ENCODE measurements at places on chromosomes 1 and 21.
A peak's percentile ranks its signal among the peaks of the same experiment; 100 is the strongest.

- DNase-seq, result no peak
Observed at GRCh38 chr21:15285556-15285955, 220.8 kb upstream of the NRIP1 start.

DNA sequence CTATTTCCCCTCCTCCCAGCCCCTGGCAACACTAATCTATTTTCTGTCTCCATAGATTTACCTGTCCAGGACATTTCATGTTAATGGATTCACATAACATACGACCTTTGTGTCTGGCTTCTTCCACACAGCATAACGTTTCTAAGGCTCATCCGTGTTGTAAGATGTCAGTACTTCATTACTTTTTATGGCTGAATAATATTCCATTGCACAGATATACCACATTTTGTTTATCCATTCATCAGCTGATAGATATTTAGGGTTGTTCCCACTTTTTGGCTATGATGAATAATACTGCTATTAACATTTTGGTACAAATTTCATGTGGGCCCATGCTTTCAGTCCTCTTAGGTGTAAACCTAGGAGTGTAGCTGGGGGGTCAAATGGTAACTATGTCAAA lies 38.2 kb downstream of the GLIS1 start:
- DNase-seq, result no peak

- no peak for DNase-seq
Observed at GRCh38 chr1:43590388-43590925, 59.5 kb upstream of the KDM4A start.

DNA sequence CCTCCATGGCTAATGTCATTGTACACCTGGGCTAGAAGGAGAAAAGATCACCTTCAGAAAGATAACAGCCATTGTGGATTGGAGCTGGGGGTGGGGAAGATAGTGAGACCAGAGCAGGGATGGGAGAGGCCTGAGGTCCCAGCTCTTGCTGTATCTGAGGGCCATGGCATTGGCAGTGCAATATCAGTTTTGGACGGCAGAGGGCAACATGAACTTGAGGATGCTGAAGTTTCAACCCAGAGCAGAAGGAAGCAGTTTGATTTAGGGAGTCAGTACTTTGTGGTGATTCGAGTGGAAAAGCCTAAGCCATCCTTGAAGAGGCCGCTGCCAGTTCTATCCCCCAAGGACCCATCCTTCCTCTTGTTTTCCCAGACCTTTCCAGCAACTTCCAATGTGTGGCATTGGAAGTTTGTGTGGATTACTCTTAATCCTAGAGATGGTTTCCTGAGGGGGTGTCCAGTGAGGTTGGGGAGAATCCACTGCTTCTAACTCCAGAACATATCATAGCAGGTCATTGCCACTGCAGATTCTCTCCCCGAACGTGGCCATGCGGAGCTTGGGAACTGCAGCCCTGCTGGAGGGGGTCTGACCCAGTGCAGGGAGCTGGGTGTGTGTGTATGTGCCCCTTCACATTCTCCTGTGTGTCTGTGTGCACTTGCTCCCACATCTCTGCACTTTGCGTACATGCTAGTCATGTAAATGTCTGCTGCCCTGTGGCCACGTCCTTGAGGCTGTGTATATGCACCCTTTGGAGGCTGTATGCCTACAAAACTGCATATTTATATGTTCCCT lies 24.1 kb downstream of the SLC26A9 start:
- peak; percentile 72 for DNase-seq

DNA sequence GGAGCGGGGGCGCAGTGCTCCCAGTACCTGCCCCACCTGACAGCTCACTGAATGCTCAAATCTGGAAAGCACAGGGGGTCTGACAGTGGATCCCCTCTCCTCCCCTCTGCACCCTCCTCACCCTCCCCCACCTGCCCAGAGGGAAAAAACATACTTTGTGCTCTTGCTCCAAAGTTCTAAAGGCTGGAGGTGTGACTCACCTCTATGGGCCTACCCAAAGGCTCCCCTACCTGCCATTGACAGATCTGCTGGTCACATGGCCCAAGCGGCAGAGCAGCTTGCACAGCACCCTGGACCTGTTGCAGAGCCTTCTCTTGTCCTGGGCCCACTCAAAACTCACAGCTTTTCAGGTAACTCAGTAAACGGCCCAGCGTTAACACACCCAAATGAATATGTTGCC lies 55.7 kb downstream of the ADSS2 start:
- no peak for DNase-seq

GRCh38 chr1:166601650-166602278 lies 237.5 kb upstream of the POGK start:
- DNase-seq, result no peak

DNA sequence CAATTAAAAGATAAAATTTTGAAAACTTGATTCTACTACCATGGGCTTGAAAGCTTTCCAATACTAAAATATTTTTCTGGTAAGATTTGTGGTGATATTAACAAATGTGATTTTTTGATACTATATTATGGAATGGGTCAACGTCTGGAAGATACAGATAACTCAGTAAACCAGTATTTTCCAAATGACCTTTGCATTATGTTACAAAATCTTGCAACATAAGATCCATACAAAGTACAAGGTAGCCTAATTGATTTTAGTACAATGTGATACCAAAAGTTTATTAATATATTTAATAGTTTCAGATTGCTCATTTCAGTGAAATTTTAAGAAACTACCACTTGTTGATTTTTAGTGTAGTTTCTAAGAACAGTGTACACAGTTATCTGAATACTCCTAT lies 236.2 kb downstream of the KIF26B start:
- DNase-seq, result no peak

DNA sequence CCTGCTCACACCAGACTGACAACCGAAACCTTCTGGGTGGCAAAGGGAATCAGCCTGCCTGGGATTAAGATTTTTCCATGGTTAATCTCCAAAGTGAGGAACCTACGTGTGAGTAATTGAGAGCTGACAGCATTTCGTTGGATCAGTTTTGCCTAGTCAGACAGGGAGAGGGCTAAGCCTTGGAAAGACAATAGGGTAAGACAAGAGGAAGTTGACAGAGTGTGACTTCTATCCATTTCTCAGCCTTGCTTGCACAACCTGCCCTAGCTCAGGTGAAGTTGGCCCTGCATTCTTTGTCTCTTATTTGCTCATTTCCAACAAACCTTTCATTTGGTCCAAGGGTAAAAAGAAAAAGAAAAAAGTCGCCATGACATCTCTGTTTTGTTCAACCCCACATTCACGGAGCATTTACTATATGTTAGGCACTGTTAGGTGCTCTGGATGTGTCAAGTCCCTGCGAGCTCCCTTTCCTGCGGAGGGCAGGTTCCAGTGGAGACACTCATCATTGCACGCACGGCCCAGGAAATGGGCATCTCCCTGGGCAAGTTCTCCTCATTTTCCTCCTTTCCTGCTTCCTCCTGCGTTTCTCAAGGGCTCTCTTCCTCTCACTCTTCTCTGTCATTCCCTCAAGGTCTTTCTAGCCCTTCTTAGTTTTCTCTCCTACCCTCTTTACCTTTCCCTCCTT lies 23.3 kb downstream of the KIRREL1 start:
- DNase-seq, result no peak

- no peak for DNase-seq
Observed at GRCh38 chr1:88001460-88001859, 672.8 kb downstream of the LMO4 start.

DNA sequence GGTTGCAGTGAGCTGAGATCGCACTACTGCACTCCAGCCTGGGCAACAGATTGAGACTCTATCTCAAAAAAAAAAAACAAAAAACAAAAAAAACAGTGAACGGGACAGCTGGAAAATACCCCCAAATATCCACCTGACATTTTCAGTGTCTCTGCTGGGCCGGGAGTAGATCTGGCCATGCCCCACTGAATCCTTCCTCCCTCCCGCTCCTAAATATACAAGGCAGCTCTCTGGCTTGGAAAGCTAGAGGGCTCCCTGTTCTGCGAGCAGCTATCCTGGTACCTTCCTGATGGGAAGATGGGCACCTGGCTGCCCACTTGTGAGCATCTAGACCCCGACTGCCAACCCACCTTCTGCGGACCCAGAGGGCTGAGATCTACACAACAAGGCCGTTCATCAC lies 21.4 kb downstream of the SPSB1 start:
- DNase-seq, result no peak

GRCh38 chr1:36008546-36009197 lies 75.2 kb upstream of the TEKT2 start:
- DNase-seq, result peak; percentile 40

DNA sequence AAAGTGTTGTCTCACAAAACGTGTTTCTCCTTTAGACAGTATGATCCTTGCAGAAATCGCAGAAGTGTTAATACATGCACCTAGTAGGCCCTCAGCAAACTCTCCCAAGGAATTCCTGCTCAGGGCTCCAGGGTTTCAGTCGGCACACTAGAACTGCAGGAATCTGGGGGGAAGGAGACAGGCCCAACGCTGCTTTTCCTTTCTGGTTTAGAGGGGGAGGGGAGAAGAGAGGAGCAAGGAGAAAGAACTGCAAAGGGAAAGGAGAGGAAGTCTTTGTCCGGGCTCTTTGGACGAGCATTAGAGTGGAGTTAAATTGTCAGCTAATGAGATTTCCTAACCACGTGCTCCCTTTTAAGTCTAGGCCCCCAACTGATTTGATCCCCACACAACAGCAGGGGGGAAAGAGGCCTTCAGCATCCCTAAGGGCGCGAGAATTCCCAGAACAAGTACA lies 103.7 kb upstream of the SOD1 start:
- no peak for DNase-seq

GRCh38 chr1:156912861-156913808 lies 7.3 kb upstream of the LRRC71 start:
- no peak for DNase-seq

DNA sequence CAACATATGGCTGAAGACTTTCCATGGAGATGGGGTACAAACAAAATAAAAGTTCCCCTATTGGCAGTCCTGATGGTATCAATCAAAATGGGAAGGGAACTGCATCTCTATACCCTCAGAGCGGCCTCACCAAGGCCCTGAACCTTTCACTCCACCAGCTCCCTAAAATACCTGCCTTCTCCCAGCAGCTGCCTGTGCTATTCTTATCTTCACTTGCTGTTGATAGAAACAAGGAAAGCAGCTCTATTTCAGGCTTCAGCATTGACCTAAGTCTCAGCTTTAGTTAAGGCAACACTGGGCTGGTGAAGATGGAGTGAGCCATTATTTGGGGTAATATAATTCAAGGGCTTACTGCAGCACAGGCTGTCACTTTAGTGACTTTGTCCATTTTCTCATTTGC lies 21.7 kb upstream of the PIGC start:
- no peak for DNase-seq

GRCh38 chr1:7046314-7046713 lies 261.1 kb downstream of the CAMTA1 start:
- DNase-seq, result peak; percentile 66

DNA sequence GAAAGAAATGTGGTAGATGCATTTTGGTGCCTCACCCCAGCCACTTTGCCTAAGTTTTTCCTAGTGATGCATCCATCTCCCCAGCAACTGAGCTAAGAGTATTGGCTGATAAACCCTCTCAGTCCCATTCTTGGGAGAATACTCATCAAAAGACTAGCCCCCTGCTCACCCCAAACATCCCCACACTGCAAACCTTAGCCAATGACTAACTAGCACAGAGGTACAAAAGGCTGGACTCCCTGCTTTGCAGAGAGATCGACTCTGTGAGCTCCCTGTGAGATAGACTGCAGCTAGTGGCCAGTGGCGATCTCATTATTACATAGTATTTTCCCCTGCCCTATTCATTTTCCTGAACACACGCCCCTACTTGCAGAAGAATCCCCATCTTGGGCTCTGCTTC lies 155.3 kb downstream of the HHIPL2 start:
- peak; percentile 34 for DNase-seq

DNA sequence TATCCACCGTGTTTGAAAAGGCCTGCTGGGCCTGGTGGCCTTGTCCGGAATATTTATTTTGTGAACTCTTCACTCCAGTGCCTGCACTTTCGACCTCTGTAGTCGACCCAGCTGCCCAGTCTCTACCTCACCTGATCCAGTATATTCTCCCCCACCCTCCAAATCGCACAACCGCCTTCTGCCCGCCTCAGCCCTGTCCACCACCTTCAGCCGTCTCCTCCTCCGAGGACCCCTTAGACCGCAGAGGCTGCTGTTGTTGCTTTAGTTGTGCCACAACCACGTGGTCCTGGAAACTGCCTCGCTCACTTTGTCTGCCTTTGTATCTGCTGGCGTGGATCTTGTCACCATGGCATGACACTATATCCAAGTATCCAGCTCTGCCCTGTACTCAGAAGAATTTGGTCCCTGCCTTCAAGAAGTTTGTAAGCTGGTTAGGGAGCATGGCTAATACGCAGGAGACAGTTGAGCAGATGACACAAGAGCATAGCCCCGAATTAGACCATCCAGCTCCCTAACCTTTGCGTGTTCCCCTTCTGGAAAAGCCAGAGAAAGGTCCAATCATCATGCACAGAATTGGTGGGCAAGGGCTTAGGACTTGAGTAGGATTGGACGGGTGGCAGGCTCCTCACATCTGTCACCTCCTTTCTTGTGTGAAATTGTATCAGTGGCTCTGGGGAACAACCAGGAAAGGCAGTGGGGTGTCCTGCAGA lies 1.5 kb downstream of the PHGDH start:
- no peak for DNase-seq

DNA sequence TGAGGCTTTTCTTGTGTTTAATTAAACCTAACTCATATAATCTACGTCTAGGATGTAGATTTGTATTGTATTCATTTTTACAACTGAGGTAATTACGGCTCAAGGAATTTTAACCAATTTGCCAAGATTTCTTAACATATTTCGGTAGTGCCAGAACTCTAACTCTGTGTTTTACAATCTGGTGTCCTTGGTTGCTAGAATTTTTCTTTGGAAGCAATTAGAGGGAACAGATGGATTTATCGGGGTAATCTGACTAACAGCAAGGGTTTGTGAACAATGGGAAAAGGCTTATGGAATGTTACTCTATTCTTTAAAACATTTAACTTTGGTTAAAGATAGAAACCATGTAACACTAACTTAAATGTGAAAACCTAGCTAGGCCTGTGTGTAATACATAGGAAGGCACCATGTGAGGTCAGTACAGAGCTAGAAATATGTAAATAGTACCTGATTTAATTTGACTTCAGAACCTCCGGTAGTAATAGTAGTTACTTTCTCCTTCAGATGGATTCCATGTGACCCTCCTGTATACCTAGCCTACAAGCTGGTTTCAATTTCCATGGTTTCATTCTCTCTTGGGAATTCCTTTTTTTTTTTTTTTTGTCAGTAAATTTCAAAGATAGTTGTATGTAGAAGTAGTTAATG lies 1.2 kb downstream of the MTF2 start:
- DNase-seq, result peak; percentile 73

GRCh38 chr21:42384156-42384945 lies 11.5 kb downstream of the TMPRSS3 start:
- DNase-seq, result no peak

- DNase-seq, result no peak
Observed at GRCh38 chr1:168887381-168887780, 158.4 kb upstream of the DPT start.
